CD4-positive, alpha-beta T cell (primary cell): ENCODE measurements at places on chromosomes 1 and 21. TPM values are rescaled to one million over a fixed set of nuclear protein-coding genes. Genes with fewer than 3 reads are reported as not detected.

The RGS8 gene
- not detected for total RNA-seq

DNA sequence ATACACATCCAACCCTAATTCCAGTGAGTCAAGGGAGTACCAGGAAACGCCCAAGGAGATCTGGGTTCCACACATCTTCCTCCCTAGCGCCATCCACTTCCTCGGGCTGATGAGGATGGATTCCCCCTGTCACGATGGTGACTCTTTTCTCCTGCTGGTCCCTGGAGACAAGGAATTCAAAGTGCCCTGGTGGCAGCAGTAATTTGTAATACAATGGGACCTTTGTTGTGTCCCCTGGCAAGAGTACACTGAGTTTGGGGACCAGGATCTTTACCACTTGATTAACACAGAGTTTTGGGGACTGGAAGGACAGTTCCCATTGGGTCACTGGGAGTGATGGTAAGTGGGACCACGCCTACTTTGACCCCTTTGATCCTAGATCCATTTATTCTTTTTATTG lies 9.4 kb upstream of the JAK1 start:
- no peak for DNase-seq

DNA sequence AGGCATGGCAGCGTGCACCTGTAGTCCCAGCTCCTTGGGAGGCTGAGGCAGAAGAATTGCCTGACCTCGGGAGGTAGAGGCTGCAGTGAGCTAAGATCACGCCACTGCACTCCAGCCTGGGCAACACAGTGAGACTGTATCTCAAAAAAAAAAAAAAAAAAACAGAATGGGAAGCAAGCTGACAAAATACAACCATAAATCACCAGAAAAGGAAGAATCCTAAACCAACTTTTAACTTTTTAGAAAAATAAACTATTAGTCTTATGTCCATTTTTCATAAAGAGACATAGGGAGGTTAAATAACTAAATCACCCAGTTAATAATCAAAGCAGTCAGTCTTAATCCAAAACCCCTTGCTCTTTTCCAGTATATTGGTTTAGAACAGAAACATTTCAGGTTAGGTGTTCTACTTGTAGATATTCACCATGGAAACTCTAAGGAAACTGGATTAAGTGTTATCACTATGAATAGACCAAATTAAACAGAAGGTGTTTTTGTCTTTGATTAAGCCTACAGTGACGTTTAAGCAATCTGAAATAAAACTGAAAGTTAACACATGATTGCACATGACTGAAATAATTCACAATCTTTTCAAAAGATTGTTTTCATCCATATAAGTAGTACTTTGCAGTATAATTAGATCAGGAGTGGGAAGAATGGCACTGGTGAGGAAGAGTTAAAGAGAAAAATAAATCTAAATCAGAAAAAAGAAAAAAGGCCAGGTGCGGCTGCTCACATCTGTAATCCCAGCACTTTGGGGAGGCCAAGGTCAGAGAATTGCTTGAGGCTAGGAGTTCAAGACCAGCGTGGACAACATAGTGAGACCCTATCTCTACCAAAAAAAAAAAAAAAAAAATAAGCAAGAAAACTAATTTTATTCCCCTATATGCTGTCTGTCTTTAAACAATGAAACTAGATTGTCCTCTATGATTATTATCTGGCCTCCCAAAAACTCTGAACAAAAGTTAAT lies 9.6 kb downstream of the CDC42BPA start:
- DNase-seq: no peak

DNA sequence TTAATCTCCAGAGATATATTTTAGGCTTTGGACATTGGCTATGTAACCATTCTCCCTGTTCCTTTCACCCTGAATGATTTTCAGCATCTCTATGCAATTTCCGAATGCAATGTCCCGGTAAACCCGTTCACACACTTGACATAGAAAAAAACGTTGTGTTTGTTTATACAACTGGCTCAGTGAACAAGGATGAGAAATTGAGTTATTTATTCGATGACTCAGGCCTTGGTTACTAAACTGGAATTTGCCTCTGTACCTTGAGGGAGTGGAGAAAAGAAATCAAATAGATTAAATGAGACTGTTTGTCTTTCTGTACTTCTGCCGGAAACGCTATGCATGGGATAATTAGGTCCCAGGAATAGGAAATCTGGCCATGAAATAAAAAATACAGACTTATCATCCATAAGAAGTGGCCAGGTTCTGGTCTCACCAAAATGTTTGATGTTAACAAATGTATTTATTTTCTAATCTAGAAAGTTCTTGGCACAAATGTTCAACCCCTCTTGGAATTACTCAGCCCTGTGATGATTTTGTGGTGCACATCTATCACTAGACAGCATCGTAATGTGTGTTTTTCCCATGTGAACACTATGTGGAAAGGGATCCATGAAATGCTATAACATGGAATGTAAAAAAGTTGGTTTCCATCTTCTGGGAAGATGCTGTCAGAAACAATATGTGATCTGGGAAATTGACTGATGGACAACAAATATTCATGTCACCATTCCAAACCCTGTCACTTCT lies 253.9 kb downstream of the DUSP10 start:
- no peak for DNase-seq

The PRDM16 gene
- total RNA-seq: not detected

GRCh38 chr1:208510192-208510952 lies 266.2 kb upstream of the PLXNA2 start:
- no peak for DNase-seq

DNA sequence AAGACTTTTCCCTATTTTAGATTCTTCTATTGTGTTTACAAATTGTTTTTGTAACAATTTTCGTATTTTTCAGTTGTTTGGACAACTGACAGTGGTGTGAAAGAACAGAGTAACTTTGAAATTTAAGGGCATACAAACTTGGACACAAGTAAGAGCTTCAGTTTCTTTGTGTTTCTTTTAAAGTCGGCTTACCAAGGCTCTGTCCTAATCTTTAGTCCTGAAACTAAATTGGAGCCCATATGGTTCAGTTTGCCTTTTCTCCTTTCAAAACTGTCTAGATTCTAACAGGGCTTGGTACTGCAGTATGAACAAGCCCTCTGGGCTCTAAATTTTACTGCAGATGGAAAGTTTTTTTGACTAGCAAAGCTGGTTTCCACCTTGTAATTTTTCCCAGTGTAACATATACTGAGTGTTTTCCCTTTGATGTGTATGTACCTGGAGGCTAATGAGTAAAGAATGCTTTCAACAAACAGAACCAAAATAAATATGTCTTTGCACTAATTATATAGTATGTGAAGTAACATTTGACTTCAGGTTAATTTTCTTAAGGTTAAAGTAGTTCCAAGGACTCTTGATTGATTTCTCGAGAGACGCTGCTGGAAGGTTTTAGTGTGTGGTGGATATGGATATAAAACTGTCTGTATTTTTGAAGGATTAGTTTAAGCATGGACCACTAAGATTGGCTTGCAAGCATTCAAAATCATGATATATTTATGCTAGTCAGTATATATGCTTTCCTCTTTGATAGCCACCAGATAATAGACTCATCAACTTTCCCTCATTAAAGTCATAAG lies 4.1 kb downstream of the SNX27 start:
- no peak for DNase-seq

GRCh38 chr1:56399326-56399725 lies 180.0 kb downstream of the PLPP3 start:
- DNase-seq: no peak

- peak; percentile 7 for DNase-seq
These were observed 124.5 kb upstream of the DPYD start for GRCh38 chr1:98045211-98045766.

The DYNLT4 gene
- 1.8 TPM for total RNA-seq
